DMS153 (cell line): ENCODE measurements at places on chromosomes 6 and 20.

DNA sequence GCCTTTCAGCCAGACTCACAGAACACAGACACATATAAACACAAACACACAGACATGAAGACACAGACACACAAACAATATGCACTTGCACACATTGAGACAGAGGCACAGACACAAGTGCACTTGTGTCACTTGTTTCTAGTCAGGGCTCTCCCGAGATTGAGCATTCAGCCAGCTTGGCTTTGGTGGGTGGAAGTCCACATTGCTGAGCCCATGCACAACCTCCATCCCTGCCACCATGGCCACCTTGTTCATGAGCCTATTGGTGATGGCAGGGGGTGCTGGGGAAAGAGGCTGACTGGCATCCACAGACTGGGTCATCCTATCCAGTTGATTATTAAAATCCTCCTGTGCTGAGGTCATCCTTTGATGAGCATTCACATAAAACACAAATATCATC lies 11.5 kb upstream of the CST7 start:
- DNase-seq, result no peak

- DNase-seq, result no peak
These were observed 802.9 kb downstream of the MAFB start for GRCh38 chr20:39885975-39886649.

GRCh38 chr6:124319410-124319809 lies 515.7 kb downstream of the NKAIN2 start:
- peak; percentile 21 for DNase-seq

DNA sequence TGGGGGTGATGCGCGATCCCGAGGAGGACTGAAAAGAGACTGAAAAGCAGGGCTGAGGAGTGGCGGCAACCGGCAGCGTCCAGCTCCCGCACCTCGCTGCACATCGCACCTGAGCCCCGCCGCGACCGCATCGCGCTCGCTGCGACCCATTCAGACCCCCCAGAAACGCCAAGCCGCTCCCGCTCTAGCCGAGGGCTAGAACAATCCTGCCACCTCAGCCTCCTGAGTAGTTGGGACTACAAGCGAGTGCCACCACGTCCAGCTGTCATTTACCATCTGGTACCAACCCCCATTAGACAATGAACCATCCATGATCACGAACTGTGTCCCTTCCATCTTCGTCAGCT lies 33.2 kb downstream of the HLA-A start:
- DNase-seq, result no peak

- DNase-seq, result no peak
These were observed 91.8 kb downstream of the TMEM200A start for GRCh38 chr6:130457605-130458004.
